ENCODE measurements at places on chromosomes 4 and X.

DNA sequence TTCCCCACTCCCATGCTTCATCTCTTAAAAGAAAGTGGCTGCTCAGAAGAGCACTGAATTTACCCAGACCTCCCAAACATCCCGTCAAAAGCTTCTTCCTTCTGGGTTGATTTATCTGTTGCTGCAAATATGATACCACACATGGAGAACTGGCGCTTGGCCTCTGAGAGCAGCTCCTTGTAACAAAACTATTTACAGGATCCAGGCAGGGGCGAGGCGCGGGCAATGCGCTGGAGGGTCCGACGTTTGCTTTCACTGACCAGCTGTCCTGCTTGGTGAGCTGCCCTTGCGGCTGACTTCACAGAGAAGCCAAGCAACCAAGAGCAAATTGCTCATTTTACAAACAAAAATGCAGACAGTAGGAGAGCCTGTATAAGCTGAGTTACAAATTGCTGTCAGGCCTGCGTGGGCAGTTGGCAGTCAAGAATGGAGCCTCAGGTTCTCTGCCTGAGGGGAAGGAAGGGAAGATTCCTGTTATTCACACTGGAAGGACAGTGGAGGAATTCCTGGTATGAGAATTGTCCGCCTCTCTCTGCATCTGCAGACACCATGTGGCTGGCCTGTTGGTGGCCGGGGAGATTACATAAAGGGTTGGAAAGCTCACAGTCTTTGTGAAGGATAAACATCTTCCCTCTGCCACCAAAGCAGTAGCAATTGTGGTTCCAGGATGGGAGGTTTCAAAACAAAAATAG lies 192.2 kb upstream of the LEF1 start:
- peak; percentile 88 for DNase-seq

GRCh38 chrX:19740744-19741143 lies 146.7 kb downstream of the SH3KBP1 start:
- DNase-seq: no peak

DNA sequence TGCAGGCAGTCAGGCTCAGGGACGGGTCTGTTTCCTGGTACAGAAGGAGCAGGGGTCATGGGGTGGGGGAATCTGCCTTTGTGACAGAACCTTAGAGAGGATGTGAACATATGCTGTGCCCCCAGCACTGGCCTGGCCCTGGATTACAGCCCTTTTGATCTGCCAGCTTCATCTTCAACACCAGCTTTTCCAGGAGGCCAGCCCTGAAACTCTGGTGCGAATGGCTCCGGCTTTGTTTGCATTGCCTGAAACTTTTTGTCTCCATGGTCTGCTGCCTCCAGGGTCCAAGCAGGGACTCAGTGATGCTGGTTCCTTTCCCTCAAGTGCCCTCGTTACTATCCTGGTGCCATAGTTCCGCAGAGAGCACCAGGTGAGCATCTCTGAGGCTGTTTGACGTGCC lies 2.1 kb downstream of the CNGA2 start:
- DNase-seq: no peak

GRCh38 chrX:107507093-107507743 lies 57.8 kb downstream of the FRMPD3 start:
- no peak for DNase-seq

- DNase-seq: no peak
Observed at GRCh38 chr4:8009097-8009496, 69.4 kb upstream of the AFAP1 start.

DNA sequence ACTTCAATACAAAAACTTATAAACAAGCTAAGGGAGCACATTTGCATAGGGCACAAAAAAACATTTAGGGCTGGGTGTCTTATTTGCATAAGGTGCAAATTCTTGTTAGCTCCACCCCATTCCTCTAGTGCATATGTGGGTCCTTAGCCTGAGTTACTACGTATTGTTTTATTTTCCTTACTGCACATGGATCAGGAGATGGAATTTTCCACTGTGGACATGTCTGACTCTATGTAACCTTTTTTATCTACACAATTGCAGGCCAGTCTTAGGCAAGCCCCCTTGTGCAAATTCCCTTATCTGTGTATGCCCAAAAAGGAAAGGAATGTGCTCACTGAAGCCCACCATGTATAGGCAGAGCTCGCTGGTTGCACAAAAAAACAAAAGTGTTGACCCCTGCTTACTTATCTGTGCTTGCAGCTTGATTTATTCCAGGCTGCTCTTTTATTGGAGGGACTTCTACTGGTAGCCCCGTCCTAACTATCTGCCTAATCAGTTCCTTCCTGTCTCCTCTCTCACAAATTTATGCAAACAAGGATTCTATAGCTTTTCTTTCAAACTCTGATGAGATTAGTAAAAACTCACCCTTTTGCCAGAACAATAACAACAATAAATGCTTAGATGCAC lies 359.0 kb upstream of the MAGEB16 start:
- DNase-seq: no peak

DNA sequence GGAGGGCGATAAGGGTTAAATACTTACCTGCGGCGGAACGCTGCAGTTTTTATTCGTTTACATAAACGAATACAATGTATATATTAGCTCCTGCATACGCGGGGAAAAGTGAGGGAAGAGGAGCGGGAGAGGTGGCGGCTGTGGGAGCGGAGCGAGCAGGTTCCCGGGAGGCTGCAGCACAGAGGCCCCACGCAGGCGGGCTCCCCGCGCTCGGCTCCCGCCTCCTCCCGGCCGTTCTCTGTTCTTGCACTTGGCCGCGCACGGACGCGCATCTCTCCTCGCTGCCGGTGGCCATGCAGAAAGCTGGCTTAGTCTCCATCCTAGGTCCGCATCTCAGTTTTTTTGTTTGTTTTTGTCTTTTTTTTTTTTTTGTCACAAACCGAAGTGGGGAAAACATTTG lies 340.4 kb upstream of the FAT1 start:
- DNase-seq: no peak

- DNase-seq: peak; percentile 53
Observed at GRCh38 chrX:148872161-148872535, 371.7 kb downstream of the AFF2 start.

DNA sequence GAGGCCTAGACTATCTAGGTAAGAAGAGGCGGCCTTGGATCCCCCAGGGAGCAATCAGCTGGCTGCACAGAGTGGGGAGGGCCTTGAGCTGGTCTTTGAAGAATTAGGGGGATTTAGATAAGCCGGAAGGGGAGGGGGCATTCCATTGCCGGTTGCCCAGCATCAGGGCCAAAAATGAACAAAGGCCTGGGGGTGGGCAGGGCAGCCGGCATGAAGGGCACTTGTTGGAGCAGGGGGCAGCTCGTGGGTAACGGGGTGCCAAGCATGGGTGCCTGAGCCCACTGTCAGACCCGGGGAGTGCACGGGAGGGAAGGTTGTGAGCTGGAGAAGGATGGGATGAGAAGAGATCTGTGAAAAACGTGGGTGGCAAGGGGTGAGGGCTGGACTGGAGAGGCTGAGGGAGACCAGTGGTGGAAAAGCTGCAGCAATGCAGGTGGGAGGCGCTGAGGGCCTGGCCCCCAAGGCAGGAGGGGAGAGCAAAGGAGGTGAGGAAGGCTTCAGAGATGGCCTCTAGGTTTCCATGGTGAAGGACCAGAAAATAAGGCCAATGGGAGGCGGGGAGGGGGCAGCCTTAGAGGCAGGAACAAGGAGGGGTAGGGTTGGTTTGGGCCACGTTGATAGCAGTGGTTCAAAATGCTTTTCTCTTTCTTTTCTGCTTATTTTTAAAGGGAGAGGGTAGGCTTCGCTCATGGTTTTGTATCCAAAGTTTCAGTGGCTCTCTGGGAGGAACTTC lies 8.6 kb downstream of the KLF3 start:
- no peak for DNase-seq

- no peak for DNase-seq
Observed at GRCh38 chr4:159689526-159689925, 586.6 kb downstream of the RAPGEF2 start.

GRCh38 chr4:26263165-26263564 lies 57.6 kb upstream of the RBPJ start:
- DNase-seq: no peak

DNA sequence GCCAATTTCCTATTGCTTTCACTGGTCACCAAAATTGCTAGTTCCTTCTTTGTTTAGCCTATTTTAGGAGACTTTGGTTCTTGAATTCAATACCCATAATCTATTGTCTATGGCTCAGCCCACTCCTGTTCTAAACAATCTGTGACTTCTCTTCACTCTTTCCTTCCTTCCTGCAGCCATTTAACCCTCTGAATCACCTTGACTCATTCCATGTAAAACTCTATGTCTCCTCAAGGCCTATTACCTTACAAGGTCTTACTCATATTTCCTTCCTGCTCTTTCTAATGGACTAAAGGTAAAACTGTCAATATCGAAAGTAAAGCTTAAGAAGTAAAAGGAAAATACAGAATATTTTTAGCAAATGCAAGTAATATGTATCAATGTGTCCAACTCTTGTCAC lies 301.6 kb downstream of the ARHGAP24 start:
- DNase-seq: no peak

GRCh38 chr4:37615059-37615719 lies 71.0 kb downstream of the RELL1 start:
- DNase-seq: no peak

DNA sequence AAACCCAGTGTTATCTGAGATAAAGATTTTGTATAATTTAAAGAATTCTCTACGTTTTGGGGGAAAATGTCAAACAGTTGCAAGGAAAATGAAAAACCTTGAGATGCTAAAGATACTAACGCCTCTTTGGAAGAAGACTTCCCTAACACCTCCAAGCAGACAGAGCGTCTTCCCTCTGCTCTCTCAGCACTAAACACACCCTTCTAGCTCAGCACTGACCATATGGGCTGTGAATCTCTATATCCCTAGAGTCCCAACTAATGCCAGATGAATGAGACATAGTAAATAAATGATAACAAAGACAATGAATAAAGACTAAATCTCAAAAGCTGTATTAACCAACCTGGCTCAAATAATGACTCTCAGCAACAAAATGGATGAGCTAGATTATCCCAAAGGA lies 13.3 kb downstream of the FUNDC1 start:
- DNase-seq: no peak

DNA sequence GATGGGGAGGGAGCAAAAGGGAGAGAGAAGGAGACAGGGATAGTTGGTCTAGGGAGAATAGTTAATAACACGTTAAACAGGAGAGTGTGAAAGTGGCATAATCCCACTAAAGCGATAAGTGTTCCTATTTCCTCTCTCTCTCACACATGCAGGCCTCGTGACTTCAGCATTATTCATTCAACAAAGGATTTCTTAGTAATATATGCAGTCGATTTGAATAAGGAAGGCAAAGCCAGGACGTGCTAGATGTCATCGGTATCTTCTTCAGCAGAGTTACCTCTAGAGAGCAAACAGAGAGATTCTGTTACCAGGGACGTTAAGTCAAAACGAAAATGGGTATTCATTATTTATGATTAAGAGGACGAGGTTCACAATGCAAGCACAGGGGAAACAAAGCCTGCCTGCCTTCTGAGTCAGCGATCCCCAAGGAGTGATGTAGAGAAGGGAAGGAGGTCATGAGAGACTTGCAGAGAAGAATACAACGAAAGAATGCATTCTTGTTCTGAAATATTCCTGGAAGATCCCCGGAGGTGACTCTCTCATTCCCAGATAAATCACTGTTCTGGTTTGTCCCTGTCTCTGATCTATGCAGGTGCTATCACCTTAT lies 1048.4 kb downstream of the NLGN4X start:
- no peak for DNase-seq

DNA sequence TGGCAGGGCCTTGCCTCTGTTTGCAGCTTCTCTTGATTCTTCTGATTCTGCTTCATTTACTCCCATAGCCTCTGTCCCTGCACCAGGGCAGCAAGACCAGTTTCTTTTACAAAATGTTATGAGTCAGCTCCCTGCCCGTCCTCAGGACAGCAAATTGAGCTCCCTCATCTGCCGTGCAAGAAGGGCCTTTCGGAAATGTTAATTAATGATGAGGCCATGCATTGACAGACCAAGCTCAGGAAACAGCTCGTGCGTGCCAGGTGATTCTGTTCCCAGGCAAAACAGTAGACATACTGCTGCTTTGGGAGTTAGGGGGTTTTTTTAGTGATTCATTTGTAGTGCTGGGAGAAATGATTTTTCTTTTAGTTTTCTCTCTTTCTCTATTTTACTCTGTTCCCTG lies 231.7 kb downstream of the FBXW7 start:
- peak; percentile 37 for DNase-seq

GRCh38 chr4:188732131-188732530 lies 592.9 kb downstream of the TRIML1 start:
- no peak for DNase-seq

DNA sequence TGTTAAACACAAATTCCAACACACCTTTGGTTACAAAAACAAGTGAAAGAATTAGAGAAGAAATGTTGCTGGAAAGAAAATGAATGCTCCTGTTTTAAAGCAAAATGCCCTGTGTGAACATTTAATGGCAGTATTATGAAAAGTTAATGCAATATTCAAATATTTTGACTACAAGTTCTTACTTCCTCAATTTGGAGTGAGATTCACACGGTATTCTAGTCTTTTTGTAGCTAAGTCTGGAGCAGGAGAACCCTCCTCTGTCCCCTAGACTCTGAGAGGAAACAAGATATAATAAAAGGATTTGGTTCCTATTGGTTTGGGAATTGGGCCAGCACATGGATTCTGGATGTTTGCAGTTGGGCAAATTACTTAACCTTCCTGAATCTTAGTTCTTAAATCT lies 12.7 kb downstream of the MAD2L1 start:
- DNase-seq: no peak

- no peak for DNase-seq
Observed at GRCh38 chr4:38563707-38564495, 100.1 kb upstream of the KLF3 start.

DNA sequence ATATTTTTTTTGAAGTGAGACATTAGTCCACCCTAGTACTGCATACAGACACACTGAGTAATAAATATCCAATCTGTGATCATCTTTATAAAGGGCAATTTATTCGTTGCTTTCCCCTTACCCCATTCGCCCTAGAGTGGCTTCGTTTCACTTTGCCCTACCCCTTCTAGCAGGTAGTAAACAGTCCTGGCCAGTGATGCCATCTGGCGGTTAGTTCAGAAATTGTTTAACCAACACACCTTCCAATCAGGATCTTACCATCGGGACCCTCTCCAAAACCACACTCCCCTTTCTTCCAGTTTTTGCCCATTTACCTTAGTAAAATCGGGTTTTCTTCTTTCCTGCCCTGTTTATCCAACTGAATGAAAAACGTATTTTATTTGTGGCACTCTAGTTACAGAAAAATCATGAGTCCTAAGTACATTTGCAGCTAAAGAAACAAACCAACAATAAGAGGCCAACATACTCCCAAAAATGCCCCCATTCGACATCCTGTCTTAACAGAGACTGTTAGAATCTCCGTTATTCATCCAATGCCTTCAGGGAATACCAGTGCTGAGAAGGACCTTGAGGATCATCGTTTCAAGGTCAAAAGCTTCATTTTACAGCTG lies 2.2 kb downstream of the PPA2 start:
- peak; percentile 72 for DNase-seq

GRCh38 chr4:113050371-113050755 lies 910 bp downstream of the ANK2 start:
- DNase-seq: no peak

GRCh38 chr4:47155919-47156318 lies 124.6 kb downstream of the GABRB1 start:
- no peak for DNase-seq
